ENCODE measurements at places on chromosomes 12 and 14.
A peak's percentile ranks its signal among the peaks of the same experiment; 100 is the strongest.

GRCh38 chr14:35247777-35248475 lies 44.3 kb upstream of the PSMA6 start:
- DNase-seq = no peak

- no peak for DNase-seq
These were observed 142.0 kb upstream of the PZP start for GRCh38 chr12:9349888-9350885.

GRCh38 chr12:2396448-2396871 lies 343.7 kb downstream of the CACNA1C start:
- DNase-seq = no peak

DNA sequence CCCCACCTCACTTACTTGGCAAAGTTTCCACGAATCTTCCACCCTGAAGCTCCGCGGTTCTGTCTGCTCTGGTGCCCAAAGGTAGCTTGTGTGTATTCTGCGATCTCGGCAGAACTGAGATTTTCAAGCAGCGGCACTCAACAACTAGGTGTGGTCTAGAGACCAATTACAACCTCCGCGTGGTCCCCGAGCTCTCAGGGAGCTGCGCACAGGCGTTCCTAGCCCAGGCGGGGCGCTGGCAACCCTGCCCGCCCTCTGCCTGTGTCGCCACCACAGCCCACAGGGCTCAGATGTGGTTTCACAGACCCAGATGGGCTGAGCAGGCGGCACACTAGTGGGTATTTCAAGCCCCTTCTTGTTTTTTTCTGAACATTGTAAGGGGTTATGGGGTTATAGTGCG lies 1.5 kb upstream of the DIABLO start:
- no peak for DNase-seq

GRCh38 chr14:94360945-94361565 lies 27.3 kb downstream of the SERPINA1 start:
- DNase-seq = no peak

- no peak for DNase-seq
These were observed 29.0 kb downstream of the PTPRQ start for GRCh38 chr12:80472911-80473500.

DNA sequence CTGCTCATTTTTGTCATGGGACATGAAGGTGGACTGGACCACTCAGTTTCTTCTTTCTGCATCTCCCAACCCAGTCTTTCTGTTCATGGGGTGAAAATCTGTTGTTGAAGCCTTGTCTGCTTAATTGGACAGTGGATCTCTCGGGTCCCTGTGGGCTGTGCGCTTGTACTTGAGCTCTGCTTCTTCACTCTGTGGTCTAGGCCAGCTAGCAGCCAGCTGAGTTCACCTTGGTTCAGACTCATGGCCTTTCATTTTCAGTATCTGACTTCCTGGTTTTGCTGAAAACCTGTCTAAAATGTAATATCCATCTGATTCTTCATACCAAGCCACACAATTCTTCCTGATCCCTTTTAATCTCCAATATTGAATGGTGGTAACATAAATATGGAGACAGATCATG lies 117.2 kb downstream of the LRRK2 start:
- no peak for DNase-seq

DNA sequence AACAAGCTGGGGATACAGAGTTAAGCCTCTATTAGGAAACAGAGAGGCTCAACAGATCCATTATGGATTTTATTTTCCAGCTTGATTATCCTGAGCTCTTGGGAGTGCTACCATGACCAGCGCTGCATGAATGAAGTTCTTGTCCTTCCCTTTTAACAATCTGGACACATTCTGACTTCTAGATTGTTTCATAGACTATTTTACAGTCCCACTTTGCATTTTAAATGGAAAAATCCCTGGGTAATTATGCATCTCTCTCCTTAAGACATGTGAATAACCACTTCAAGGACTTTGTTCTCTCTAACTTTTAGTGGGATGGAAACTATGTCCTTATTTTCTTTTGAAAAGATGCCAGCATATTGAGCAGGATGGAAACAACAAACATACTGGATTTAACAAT lies 2.0 kb downstream of the CCDC198 start:
- no peak for DNase-seq

- DNase-seq = no peak
These were observed 51.8 kb upstream of the CEP83 start for GRCh38 chr12:94511506-94511905.

GRCh38 chr12:19597167-19598026 lies 158.1 kb downstream of the AEBP2 start:
- DNase-seq = no peak

DNA sequence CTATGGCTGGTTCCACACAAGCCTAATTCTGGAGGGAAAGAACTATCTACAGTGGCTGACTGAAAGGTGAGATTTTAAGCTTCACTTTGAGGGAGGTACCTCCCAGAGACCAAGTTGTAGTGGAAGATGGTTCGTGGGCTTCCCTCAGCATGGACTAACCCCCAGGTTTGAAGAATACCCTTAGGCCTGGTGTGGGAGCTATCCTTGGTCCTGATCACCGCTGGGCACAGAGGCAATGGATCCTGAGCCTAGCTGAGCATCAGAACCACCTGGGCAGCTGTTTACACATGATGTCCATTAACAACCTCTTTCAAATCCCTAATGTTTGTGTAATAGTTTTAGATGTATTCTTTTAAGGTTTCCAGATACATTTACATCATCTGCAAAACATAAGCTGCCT lies 10.3 kb downstream of the DAO start:
- DNase-seq = no peak

GRCh38 chr14:91171291-91171690 lies 57.4 kb downstream of the DGLUCY start:
- no peak for DNase-seq

DNA sequence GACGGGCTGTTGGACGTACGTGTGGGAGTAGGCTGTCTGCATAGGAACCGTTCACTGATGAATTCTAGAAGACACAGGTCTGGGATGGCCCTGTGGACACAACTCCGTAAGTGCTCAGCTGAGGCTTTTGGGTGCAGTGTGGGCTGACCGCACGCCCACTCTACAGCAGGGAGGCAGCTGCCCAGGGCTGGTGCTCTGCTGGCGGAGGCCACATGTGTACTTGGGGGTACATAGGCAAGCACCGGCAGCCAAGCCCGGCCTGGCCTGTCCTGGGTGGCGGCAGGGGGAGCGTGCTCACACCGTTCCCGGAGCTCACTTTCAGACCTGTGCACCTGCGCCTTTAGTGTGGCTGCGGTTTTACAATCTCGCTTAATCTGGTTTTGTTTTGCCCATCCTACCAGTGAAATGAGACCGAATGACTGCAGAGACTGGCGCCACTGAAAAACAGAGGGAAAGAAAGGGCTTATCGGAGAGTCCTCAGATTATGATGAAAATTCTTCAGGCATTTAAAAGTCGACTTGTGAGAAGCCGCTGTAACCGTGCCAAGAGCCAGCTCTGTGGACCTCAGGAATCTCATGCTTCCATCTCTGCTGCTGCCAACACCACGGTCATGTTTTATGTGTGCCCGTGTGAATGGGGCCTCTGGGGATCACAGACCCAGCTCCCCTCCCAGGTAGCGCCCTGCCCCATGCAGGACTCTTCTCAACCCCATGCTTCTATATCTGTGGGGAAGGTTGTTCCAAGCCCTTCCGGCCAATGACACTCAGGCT lies 45.8 kb downstream of the SSH1 start:
- DNase-seq = no peak

DNA sequence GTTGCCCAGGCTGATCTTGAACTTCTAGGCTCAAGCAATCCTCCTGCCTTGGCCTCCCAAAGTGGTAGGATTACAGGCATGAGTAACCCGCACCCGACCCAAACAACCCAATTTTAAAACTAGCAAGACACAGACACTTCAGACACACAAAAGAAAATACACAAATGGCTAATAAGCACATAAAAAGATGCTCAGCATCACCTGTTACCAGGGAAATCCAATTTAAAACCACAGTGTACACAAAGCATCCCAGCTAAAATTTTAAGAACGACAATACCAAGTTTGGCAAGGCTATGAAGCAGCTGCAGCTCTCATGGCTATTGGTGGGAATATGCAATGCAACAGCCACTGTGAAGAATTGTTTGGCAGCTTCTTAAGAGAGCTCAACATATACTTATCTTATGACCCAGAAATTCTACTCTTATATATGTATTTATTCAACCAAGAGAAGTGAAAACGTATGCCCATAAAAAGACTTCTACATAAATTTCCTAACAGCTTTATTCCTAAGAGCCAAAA lies 42.0 kb downstream of the BDKRB1 start:
- DNase-seq = no peak

GRCh38 chr12:28933864-28934527 lies 215.1 kb upstream of the FAR2 start:
- no peak for DNase-seq

GRCh38 chr12:53770281-53770680 lies 18.5 kb upstream of the CISTR start:
- DNase-seq = no peak

GRCh38 chr12:948238-948637 lies 1.3 kb downstream of the RAD52 start:
- DNase-seq = no peak

DNA sequence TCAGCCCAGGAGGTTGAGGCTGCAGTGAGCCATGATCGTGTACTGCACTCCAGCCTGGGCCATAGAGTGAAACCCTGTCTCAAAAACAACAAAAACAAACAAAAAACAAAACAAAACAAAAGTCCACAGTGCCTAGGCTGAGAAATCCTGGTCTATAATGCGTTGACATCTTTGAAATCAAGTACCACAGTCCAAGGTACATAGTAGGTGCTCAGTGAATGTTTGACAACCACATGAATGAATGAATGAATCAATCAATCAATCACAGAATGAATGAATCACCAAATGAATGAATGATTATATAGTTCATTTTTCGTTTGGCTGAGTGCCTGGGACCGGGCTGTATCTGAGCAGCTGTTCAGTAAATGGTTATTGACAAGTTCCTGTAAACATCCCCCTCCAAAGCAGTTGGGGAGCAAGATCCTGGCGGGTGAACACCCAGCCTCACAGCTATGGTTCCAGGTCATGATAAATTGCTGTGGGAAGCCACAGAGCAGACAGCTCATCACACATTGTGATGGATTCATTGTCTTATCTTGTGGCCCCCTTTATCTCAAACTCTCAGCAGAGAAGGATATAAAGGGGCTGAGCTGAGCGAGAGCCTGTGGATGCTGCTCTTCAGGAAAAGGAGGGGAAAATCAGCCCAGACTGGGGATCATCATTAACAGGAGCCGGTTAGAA lies 30.4 kb upstream of the IFT81 start:
- DNase-seq = no peak

DNA sequence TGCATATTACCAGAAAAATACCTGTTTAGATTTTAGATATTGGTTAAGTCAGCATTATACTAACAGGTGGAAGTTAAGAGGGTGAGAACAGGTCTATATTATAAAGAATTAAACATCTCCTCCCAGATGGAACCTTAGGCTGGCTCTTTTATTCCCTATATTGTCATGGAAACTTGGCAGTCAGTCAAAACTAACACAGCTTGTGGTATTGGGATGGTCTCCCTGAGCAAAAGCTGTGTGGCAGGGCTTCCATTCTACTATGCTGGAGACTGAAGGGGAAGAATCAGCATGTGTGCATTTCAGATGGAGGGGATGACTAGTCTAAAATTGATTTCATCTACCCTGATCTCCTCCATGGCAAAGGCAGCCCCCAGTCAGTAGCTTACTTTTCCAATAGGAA lies 66.7 kb downstream of the SMOC1 start:
- DNase-seq = no peak

GRCh38 chr14:30445011-30445793 lies 113.8 kb upstream of the G2E3 start:
- DNase-seq = no peak

- DNase-seq = no peak
These were observed 194.3 kb downstream of the CAPZA3 start for GRCh38 chr12:18932211-18932610.

DNA sequence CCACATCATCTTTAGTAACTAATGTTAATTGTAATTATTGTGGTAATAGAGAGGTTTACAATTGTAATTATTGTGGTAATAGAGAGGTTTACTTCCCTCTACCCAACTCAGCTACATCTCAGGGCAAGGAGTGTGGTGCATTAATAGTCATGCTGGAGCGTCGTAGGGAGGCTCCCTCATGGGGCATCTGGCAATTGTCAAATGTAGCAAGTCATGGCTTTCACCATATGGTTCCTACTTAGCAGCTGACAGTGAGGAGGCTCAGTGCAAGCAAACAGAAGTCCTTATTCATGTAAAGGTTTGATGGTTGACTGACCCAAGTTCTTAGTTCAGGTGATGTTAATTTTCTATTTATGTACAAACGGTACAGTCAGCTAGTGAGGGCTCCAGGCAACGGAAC lies 1012.0 kb downstream of the FLRT2 start:
- no peak for DNase-seq

GRCh38 chr12:42779186-42779859 lies 189.8 kb upstream of the PRICKLE1 start:
- no peak for DNase-seq

GRCh38 chr14:77158175-77158881 lies 16.7 kb upstream of the ZDHHC22 start:
- peak; percentile 32 for DNase-seq

DNA sequence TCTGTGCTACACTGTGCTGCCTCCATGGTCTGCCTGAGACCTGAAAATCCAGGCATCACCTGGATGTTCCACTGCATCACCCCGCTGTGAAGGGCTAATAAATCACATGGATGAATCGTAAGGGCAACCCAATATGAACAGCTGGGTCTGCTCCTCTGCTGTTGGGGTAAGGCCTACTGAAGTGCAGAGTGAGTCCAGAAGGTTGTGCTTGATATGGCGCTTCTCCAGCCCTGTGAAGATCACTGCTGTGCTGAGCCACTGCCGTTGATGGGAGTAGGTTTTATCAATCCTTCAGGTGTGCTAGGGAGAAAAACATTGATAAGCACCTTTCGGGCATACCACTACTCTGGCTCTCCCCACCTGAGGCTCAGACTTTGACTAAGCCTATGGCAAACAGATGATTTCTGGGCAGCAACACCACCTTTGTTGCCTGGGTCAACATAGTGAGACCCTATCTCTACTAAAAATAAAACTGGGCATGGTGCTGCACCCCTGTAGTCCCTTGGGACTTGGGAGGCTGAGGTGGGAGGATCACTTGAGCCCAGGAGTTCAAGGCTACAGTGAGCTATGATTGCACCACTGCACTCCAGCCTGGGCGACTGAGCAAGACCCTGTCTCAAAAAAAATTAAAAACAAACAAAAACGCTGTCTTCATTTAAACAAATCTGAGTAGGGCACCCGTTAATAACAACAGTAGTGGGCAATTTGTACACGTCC lies 1.7 kb downstream of the ACVRL1 start:
- no peak for DNase-seq

All from Peyer's patch (tissue), 4 donors.